Stimulated activated CD8-positive, alpha-beta memory T cell treated with anti-CD3 and anti-CD28 coated beads, Interleukin-7, amount 100 ng/mL, for 4 hours (primary cell): ENCODE measurements at places on chromosomes 6 and 20.
A peak's percentile ranks its signal among the peaks of the same experiment; 100 is the strongest.

GRCh38 chr6:53623497-53623896 is 42.1 kb downstream of the KLHL31 start:
- no peak for DNase-seq

- DNase-seq: peak; percentile 54
Measured at GRCh38 chr6:110814102-110815014, 911 bp downstream of the CDK19 start.

GRCh38 chr6:92723390-92723931 is 695.9 kb downstream of the EPHA7 start:
- DNase-seq: no peak

DNA sequence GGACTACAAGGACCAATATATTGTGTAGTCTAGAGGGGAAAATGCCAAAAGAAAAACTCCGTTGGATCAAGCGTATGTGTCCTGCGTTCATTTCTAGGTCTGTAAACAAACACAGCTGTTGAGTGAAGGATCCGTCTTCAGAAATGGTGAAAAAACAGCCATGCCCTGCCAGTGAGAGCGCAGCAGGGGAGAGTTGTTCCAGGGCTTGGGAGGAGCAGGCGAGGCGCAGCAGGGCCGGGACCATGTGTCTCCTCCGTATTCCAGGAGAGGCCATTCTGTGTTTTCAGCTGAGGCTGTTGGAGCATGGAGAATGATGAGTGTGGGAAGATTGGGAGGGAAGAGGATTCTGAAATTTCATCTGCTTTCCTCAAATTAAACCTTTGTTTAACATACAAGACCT is 38.0 kb downstream of the BMP6 start:
- no peak for DNase-seq

GRCh38 chr20:61698598-61699494 is 366.8 kb downstream of the TAF4 start:
- DNase-seq: no peak

- no peak for DNase-seq
Measured at GRCh38 chr6:117352466-117353081, 73.2 kb downstream of the ROS1 start.

GRCh38 chr20:40860487-40860902 is 168.1 kb upstream of the TOP1 start:
- no peak for DNase-seq

DNA sequence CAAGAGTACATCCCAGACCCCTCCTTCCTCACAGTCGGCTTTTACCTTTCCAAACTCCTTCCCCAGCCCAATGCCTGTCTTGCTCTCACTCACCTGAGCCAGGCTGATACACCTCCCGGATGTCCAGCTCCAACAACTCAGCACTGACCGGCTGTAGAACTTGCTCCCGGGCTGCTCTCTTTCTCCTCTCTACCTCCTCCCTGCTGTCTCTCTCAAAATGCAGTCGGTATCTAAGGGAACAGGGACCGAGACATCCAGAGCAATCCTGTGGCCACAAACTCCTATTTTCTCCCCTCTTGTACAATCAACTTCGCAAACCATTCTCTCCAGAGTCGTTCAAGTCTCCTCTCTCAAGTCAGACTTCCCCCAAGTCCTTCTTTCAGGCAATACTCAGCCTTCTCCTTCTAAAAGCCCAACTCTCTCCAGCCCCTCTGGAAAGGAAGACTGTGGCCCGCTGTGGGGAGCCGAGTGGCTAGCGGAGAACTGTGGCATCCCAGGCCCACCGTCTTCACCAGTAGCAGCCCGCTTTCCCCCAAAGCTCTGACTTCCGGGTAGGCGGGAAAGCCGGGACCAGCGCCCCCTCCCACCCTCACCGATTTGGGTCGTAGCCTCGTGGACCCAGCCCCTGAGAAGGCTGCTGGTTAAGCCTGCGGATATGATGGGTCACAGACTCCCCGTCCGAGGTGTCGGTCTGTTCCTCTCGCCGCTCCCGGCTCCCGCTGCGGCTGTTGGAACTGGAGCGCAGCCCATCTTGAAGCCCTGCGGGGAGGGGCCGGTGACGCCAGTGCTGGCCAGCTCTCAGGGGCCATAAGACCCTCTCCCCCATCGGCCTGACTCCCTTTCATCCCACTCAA is 1.1 kb downstream of the GNL1 start:
- no peak for DNase-seq

- DNase-seq: no peak
Measured at GRCh38 chr6:903761-904160, 210.8 kb upstream of the EXOC2 start.

DNA sequence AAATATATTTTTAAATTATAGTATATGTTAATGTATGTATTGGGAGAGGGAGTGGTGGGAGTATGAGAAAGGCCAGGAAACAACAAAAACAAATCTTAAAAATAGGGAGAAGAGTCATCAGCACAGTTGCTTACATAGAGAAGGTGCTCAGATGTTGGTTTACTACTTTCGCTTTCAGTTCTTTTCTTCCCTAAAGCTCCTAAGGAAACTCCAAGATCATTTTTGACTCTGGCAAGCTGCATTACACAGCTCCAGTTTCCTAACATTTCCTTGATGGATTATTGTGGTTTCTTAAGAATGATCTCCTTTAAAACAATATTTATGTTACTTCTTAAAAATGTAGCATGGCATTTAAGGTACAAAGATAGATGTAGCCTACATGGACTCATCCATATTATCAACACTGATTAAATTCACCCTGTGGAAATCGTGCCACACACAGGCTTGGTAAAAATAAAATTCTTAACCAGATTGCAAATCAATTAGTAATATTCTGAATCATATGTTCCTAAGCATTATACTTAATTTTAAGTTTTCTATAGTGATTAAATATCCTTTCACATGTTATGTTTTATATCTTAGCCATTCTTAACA is 118.0 kb upstream of the MAN1A1 start:
- DNase-seq: no peak

- DNase-seq: no peak
Measured at GRCh38 chr20:21229163-21229562, 74.0 kb upstream of the XRN2 start.

DNA sequence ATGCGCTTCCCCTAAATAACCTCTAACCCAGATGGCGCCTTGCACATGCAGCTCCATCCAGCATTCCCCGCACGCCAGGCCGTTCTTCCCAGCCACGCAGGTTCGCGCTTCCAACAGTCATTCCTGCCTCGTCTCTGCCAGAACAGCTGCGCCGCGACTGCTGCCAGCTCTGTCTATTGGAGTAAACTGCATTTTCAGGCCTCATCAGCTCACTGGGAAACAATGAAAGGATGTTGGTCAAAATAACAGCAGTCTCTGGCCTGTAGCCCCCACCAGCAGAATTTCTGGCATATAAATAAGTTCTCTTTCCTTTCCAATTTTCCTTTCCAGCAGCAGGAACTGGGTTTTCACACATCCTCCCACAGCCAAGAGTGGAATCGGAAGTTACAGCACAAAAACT is 14.6 kb downstream of the NRSN1 start:
- no peak for DNase-seq

- DNase-seq: no peak
Measured at GRCh38 chr6:165776691-165777090, 113.7 kb upstream of the PDE10A start.

DNA sequence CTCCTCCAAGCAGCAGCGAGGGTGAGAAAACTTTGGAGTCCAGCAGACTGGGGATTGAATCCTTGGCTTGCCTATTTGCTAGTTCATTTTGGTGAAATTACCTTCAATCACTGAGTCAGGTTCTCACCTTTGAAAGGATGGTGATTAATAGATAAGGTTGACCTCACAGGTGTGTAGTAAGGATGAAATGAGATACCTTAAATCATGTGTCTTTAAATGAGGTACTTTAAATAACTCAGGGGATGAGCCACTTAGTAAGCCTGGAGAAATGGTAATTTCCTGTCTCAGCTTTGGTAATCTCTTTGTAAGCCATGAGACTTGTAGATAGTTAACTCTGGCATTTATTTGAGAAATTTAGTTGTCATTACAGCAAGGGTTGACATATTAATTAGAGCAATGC is 70.2 kb downstream of the TULP4 start:
- no peak for DNase-seq

DNA sequence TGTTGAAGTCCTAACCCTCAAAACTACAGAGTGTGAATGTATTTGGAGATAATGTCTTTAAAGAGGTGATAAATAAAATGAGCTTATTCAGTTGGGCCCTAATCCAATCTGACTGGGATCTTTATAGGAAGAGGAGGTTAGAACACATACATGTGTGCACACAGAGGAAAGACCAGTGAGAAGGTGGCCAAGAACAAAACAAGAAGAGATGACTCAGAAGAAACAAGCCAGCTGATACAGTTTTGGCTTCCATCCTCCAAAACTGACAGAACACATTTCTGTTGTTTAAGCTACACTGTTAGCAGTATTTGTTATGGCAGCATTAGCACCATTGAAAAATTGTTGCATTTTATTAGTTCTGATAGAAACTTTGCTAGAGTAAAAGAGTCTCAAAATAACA is 609.3 kb upstream of the IMPG1 start:
- DNase-seq: no peak

GRCh38 chr6:39114388-39114703 is 640 bp downstream of the SAYSD1 start:
- DNase-seq: no peak

DNA sequence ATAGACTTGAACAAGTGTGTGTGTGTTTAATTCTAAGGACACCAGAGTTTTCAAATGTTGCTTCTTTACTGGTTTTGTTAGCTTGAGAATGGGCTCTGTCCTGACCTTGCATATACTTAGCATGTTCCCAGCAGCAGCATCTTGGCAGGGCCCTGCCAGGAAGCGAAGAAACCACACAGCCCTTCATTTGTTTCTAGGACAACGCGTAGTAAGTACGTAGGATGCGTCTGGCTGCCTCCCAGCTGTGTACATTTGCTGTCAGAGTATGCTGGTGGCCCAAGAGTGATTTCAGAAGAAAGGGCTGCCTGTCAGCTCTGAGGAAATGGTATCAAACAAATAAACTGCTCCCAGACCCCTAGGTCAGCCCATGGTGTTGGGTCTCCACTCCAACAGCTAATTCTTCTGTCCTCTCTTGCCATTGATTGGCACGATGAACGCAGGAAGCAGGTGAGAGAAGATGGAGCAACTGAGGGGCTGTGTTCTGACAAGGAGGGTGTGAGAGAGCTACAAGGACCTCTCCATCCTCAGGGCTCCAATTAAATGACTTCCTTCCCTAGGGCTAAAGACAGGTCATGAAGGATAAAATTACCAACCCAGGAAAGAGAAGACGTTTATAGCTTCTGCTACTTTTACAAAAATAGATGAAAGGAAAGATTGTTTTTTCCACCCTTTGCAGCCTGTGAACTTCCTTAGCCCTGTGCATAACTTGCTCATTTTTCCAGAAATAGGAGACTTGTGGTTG is 55.9 kb upstream of the HDDC2 start:
- no peak for DNase-seq

GRCh38 chr6:136920671-136921380 is 1.3 kb upstream of the SLC35D3 start:
- no peak for DNase-seq

DNA sequence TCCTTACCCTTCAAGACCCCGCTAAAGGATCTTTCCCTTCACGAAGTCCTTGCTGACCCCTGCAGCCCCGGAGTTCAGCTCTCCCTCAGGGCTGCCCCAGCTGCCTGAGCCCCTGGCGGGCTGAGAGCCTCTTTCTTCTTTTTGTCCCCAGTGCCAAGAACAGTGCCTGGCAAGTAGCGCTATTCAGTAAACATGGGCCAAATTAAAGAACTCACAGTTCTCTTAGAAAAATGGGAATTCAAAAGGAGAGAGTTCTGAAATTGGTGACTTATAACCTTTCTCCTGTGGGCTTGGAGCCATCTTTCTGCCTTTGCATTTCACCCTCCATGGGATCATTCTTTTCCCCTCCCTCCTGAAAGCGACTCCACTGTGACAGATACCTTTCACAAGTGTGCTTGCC is 227.2 kb downstream of the TMEM242 start:
- DNase-seq: no peak

GRCh38 chr6:39910744-39911143 is 23.5 kb downstream of the MOCS1 start:
- DNase-seq: no peak

DNA sequence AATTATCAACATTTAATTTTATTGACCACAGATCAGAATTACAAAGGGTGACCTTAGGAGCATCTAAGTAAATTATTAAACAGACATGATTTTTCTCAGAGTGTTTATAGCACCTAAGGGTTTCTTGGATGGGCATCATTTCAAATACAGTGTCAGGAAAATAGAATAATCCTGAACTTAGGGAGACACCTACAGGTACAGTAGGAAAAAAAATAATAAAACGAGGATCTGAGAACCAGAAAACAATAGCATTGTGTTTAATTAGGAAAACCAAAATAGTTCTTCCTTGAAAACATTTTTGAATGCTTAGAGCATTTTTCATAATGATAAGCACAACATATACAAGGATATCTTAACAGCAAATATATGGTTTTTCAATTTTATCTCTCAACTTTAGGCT is 39.2 kb downstream of the MMUT start:
- no peak for DNase-seq

DNA sequence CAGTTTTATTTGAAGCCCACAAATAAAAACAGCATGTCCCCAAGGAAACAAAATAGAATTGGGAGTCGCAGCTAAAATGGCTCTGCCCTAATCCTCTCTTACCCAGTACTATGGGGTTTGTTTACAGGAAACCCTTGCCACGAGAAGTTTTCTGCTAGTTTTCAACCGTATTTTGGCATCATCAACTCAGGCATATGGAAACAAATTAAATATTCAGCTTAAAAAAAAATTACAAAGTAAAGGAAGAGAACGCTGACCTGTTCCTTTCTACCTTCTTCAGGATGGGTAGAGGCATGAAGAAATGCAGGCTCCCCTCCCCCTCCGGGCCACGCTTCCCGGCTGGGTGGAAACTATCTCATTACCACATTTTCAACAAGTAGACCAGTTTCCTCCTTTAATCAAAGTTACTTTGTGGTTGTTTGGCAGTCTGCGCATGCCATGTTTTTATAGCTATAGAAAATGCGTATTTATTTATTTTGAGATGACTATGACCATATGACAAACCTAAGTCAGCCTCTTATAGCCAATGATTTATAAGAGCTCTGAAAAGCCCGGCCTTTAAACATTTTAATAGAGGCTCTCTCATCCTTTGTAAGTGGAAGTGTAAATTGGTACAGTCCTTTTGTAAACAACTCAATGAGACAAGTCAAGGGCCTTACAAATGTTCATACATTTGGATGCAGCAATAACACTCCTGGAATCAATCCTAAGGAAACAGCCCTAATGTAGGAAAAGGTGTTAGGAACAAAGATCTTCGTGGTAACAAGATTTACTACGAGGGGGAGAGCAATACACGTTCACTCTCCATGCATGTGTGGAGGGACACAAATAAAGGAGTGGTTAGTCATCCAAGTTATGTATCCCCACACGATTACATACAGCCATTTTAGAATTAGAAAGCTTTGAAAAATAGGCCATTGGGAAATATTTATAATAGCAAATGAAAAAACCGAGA is 16.1 kb upstream of the ZNF217 start:
- DNase-seq: peak; percentile 58
